CD8-positive, alpha-beta memory T cell (primary cell): ENCODE measurements at places on chromosomes 1 and 21.

- DNase-seq: peak; percentile 83
These were observed at the start of gene SHISAL2A for GRCh38 chr1:52632732-52633290. SHISAL2A (plus strand) TSS chr1:52633168; CDS start chr1:52633494, 326 bp downstream.

DNA sequence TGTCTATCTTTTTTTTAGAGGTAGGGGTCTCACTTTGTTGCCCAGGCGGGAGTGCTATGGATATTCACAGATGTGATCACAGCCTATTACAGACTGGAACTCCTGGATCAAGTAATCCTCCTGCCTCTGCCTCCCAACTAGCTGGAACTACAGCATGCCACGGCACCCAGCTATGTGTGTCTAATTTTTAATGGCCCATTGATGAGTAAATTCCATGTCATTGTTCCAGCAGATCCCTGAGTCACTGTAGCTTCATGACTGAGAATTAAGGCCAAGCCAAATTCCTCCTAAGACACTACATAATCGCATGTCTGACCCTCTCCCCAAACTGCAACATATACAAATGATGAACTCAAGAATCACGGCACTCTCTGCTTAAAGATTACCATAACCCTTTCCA lies 84.2 kb upstream of the RGS2 start:
- no peak for DNase-seq

DNA sequence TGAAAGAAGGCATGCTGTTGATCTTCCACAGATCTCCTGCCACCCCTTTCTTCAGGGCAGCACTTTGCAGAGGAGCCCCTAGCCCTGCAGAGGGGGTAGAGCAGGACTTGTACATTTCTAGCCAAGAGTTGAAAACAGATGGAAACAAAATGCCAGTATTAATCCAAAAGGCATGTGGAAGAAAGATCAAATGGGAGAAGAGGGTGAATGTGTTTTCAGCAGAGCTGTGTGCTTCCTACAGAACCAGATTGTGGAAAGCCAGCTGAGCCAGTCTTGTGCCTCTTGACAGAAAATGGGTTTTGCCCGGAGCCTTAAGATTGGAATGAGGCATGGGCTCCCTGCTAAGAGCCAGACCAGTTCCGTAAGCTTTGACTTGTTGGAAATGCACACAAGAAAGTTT lies 105.2 kb upstream of the TSPAN2 start:
- DNase-seq: no peak

GRCh38 chr1:61052395-61053225 lies 29.8 kb upstream of the NFIA start:
- DNase-seq: no peak

DNA sequence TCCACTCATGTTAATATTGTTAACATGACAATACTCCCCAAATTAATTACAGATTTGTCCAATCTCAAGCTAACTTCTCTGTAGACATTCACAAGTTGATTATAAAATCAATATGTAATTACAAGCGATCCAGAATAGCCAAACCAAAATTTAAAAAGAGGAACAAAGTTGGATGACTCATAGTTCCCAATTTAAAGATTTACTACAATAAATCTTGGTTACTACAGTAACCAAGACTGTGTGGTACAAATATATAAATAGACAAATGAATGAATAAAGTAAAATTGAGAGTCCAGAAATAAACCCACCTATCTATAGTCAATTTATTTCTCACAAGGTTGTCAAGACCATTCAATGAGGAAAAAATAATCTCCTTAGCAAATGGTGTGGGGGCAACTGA lies 7.1 kb upstream of the KRTAP10-4 start:
- DNase-seq: no peak

GRCh38 chr1:107152395-107152794 lies 11.6 kb downstream of the NTNG1 start:
- DNase-seq: no peak

GRCh38 chr1:29508458-29509107 lies 272.3 kb downstream of the PTPRU start:
- no peak for DNase-seq

GRCh38 chr1:85599076-85599491 lies 18.5 kb downstream of the CCN1 start:
- DNase-seq: no peak

DNA sequence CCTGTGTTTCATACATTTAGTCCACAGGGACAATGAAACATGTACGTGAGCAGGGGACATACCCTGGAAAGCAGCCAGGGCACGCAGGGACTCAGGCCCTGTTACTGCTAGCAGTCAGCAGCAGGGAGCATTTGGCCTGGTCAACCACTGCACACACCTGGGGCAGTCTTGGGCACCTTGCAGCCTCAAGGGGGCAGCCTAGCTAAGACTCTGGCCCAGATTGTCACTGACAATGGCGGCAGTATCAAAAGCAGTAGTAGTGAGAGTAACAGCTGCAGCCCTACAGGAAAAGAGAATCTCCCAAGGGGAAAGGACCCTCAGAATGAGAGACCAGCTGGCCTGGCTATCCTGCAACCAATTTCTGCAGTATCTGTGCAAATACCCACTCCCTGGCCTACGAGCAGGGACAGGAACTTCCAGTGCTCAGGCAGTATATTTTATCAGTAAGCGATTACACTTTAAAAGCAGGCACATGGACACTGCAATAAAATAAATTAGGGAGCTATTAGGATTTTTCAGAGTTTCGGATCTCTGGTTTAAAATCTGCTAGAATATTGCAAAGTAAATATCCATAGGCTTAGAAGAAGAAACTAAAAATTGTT lies 475.6 kb downstream of the LTN1 start:
- DNase-seq: peak; percentile 48
